ENCODE measurements at places on chromosomes 3 and 15.

- no peak for DNase-seq
Measured at GRCh38 chr3:112644453-112644852, 3.5 kb upstream of the CCDC80 start.

DNA sequence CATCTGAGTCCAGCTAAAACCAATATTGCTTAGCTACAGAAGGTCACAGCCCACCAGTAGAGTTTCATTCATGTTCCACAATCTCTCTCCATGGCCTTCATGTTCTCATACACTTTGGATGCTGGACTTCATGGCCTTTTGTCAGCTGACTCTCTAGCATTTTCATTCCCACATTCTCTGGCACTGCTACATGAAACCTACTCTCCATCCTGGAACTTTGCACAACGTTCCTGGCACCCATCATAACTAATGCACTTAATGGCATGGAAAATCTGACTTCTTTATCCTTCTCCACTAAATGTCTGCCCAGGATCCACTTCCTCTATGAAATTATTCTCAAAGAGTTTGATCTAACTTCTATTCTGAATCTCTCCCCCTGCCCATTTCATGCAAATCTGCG is 56.9 kb downstream of the SLC9A9 start:
- no peak for DNase-seq

- no peak for DNase-seq
Measured at GRCh38 chr15:101044625-101045235, 125.6 kb downstream of the LRRK1 start.

GRCh38 chr15:31456354-31457060 is 129.9 kb downstream of the KLF13 start:
- DNase-seq, result no peak

DNA sequence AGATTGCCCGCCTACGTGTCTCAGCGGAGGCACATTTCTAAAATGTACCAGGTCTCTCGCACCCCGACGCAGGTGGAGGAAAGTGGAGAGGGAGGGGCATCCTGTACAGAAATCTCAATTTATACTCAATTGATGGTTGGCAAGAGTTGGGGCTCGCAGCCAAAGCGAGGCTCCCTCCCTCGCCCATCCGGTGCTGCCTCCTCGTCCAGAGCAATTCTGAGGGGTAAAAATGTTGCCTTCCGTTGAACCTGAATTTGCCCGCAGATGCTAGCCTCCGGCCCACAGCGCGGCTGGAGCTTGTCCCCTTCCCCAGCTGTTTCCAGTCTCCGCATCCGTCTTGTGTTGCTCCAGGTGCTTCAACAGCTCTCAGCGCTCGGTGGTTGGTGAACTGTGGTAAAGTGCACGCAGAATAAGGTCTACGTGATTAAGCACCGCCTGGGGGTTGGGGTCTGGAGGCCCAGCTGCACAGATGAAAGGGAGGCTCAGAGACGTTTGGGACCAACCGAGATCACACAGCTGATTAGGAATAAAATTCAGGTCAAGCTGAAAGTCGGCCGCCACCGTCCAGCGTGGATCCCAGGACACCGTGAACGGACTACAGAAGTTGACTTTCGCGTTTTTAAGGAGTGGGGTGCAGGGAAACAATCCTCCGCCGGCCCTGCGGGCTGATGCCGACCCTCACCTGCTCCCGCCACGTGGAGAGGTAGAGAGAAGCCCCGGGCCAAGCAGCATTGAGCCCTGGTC is 846 bp upstream of the POLG start:
- DNase-seq, result no peak

Measured in activated naive CD8-positive, alpha-beta T cell treated with anti-CD3 and anti-CD28 coated beads for 36 hours (primary cell).